Activated CD8-positive, alpha-beta memory T cell treated with anti-CD3 and anti-CD28 coated beads for 48 hours (primary cell): ENCODE measurements at places on chromosomes 16 and 17.

GRCh38 chr17:42127414-42127813, 4.8 kb downstream of the HSPB9 start:
- DNase-seq = no peak

DNA sequence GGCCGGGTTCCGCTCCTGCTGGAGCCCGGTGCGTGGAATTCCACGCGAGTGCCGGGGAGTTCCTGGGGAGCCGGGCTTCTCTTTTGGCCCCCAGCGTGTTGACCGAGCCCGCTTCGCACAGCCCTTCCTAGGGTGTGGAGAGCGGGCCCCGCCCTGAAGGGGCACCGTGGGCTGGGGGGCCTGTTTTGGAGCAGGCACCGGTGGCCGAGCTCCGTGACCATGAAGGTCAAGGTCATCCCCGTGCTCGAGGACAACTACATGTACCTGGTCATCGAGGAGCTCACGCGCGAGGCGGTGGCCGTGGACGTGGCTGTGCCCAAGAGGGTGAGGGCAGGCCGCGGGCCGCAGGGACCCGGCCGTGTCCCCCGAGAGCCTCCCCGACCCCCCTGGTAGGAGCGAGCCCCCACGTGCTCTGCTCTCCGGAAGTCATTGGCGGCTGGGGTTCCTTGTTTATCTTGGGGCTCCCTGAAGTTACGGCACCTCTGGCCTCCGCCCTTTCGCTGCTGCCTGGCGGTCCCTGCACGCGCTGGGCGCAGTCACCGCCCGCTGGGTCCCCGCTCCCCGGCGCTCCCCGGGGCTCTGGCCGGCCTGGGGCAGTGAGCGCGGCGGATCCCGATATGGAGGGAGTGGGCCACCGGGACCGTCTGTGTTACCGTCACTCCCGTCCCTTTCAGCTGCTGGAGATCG, 528 bp downstream of the HAGHL start:
- DNase-seq = no peak

GRCh38 chr17:52837492-52837891, 679.0 kb upstream of the CA10 start:
- no peak for DNase-seq

DNA sequence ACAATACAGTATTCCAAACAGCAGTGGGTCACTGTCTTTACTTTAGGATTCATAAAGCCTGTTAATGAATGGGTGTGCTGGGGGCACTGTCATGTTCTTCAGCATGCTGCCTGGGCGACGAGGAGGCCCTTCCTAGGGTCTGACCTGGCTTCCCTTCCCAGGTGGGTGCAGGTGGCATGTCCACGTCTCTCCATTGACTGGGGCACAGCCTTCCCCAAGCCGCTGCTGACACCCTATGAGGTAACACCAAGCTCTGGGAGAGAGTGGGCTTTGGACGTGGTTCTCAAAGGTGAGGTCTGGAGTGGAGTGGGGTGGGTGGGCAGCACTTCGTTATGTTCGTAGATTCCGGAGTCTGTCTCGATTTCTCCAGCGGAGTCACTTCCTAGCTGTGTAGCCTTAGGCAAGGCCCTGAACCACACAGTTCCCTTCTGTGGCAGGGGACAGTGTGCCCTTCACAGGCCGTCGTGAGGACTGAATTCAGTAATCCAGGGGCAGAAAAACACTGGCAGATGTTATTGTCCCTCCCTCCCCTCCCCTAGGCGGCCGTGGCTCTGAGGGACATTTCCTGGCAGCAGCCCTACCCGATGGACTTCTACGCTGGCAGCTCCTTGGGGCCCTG, 771 bp upstream of the OVCA2 start:
- DNase-seq = no peak

- DNase-seq = no peak
These were observed 66.1 kb downstream of the TANC2 start for GRCh38 chr17:63032142-63032541.

GRCh38 chr17:77266213-77266612, 125.4 kb downstream of the SEC14L1 start:
- no peak for DNase-seq
